Kidney capillary endothelial cell (primary cell): ENCODE measurements at places on chromosomes 13 and 19.

- peak; percentile 90 for DNase-seq
These were observed 2.2 kb upstream of the TSPAN16 start for GRCh38 chr19:11293433-11294389.

- no peak for DNase-seq
These were observed 14.2 kb upstream of the ADGRE5 start for GRCh38 chr19:14367016-14367415.

- no peak for DNase-seq
These were observed 56.2 kb upstream of the USPL1 start for GRCh38 chr13:30561511-30561910.

DNA sequence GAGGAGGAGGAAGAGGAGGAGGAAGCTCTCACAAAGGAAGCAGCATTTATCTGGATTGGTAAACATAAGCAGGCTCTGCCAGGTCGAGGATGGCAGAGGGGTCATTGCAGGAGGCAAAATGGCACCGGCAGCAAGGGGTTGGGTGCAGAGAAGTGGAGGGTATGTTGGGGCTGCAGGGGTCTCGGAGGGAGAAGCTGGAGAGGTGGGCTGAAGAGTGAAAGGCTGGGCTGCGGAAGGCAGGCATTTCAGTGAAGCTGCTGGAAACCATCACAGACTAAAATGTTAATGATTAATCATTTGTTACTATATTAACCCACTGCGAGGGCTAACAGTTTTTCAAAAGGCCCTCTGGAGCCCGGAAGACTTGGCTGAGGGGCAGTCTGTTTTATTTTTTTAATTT lies 24.6 kb downstream of the TPT1 start:
- no peak for DNase-seq

GRCh38 chr13:59414006-59414405 lies 749.7 kb downstream of the DIAPH3 start:
- no peak for DNase-seq

GRCh38 chr19:56119582-56119978 lies 1.5 kb downstream of the ZNF787 start:
- no peak for DNase-seq

DNA sequence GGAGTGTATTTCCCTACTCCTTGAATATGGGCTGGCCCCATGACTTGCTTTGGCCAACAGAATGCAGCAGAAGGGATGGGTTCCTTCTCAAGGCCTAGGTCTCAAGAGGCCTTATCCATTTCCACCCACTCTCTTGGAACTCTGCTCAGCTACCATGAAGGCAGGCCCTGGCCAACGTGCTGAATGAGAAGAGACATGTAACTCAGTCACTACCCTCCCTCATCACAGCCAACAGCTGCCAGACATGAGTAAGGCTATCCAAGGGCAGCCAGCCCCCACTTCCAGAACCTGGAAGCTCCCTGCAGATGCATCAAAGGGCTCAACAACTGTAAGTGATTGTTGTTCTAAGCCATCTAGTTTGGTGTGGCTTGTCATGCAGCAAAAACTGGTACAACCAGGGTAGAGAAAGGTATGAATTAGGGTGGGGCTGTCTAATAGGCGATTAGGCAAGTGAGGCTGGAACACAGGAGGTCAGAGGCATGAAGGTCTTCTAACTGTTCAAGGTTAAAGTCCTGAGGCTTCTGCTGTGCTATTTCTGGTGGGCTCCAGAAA lies 1.4 kb upstream of the RASL11A start:
- DNase-seq = no peak
